ENCODE measurements at places on chromosomes 5 and 9.

GRCh38 chr5:75028090-75028489, 24.3 kb downstream of the GCNT4 start:
- no peak for DNase-seq

- no peak for DNase-seq
These were observed 11.5 kb upstream of the FBXO38 start for GRCh38 chr5:148372166-148372725.

DNA sequence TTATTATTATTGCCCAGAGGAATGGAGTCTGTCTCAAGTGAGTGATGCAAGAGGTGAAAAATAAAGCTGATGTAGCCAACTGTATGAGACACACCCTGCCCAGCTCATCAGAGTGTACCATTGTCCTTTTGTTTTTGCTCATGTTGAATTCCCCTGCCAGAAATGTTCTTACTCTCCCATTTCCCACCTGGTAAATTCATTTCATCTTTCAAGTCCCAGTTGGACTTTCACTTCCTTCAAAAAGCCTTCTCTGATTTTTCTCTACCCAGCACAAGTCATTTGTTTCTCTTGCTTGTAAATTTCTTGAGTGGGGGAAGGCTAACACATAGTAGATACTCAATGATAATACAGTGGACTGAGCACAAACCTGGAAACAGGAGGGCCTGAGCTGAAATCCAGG, 394.5 kb upstream of the ZNF462 start:
- no peak for DNase-seq

GRCh38 chr5:174457141-174457678, 267.2 kb upstream of the MSX2 start:
- DNase-seq = no peak

DNA sequence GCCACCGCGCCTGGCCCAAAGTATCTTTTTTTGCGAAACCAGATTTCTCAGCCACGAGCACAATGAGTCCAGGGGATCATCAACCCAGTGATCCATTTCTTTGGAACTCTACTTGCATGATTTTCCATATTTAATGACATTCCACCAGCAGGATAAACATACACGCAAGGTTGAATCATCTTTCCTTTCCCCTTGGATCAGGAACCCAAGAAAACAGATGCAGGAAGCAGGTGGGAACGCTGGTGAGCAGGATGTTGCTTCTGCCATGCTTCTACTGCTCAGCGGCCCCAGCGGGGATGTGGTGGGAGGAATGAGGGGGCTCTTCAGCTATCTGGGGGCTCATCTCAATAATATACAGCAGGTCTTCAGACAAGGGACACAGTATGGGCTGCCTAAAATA, 118.2 kb downstream of the SEC61B start:
- peak; percentile 36 for DNase-seq

- DNase-seq = peak; percentile 46
These were observed 53.5 kb downstream of the RGS3 start for GRCh38 chr9:113516840-113517577.

DNA sequence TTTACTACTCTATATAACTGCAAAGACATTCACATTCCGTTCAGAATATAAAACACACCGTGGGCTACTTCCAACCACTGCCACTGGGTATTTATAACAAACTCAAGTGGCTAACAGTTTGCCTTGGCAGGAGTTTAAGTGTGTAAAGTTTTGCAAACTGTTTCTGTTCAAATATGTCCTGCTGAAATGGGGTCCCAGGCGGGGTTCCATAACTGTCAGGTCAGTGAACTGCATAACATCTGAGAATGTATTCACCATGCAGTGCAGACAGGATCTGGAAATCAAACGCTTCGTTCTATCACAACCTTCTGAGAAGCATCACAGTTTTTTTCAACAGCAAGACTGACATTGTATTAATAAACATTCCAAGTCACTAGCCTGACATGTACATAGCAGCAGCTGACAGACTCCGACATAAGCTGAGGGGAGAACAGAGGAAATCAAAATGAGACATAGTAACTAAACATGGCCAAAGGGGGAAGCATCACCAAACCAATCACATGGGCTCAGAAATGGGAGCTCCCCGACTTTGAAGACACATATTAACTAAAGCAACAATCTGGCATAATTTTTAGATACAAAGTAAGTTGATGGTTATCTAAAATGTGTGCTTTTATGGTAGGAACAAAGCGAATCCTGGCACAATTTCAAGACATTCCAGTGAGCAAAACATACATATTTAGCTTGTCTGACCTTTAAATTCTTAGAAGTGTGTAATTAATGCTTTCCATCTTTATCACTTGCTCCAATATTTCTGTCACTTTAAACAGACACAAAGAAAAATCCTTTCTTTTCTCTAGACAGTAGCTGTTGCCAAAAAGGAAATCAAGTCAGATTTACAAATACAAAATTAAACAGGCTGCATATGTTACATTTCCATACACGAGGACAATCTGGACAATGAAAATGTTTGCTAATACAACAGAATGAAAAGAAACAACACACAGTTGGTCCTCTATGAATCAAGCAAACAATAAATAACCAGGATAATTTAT, 156.8 kb downstream of the MAPKAP1 start:
- peak; percentile 72 for DNase-seq

DNA sequence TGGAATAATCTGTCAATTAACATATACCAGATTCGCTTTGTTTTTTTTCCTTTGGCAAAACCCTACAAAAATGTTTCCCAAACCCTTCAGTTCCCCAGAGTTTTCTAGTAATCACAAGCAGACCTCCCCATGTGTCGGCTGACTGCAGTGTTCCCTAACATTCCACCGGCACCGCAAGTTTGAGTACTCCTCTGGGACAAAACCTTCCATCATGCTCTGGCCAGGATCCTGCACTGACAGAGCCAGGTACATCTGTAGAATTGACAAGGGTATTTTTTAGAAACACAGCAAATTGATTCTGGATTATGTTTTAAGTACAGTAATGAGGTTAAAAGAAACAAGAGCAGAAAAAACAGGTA, 174.7 kb downstream of the GAS1 start:
- peak; percentile 87 for DNase-seq

GRCh38 chr9:97362777-97363545, 48.9 kb upstream of the TDRD7 start:
- no peak for DNase-seq

- no peak for DNase-seq
These were observed 26.7 kb downstream of the SLC6A18 start for GRCh38 chr5:1251678-1252580.

Data from fibroblast of upper back skin (primary cell).